ENCODE measurements at places on chromosomes 7 and 10.
A peak's percentile ranks its signal among the peaks of the same experiment; 100 is the strongest.

- peak; percentile 98 for DNase-seq
Observed at GRCh38 chr7:96901822-96902445, 103.4 kb upstream of the DLX6 start.

GRCh38 chr7:159177284-159177953 is 32.8 kb upstream of the VIPR2 start:
- DNase-seq, result no peak

DNA sequence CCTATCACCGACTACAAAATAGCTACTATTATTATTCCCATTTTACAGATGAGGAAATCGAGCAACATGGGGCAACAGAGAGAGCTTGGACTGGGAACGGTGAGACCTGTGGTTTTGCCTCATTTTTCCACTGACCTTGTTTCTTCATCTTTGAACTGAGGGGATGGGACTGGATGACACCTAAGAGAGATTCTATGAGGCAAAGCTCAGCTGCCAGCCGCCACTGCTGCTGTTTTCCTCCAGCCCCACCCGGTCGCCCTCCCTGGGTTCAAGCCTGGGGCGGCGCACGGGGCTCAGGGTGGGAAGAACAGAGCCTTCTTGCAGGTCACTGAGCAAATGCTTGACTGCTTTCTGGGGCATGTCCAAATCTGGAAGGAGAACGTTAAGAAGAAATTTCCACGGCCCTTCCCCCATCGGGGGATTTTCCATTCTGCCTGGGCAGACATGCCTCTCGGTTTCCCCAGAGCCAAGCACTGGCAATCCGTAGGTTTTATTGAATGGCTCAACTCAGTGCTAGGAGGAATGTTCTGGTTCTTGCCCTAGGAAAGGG is 12.3 kb downstream of the DDIT4 start:
- DNase-seq, result no peak

DNA sequence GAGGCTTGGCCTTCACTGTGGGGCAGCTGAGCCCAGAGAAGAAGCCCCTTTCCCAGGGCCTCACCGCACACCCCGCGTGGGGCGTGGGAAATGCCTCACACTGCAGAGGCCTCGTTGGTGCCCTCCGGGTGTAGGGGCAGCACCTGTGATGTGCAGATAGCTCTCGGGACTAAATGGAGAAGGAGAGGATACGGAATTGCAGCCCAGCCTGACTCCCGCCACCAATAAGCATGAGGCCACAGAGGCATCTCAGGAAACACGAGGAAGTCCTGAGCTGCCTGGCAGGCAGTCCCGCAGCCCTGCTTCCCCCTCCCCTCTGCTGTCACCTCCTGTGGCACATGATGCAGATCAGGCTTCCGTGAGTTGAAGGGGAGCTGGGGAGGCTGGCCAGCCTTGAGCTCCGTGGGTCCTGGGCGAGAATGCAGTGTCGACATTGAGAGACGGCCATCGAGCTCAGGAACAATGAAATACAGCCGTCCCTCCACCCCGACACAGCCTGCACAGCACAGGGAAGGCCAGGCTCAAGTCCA is 59.6 kb upstream of the PPP2R2D start:
- DNase-seq, result no peak

- DNase-seq, result no peak
Observed at GRCh38 chr10:65708057-65708456, 1217.8 kb upstream of the LRRTM3 start.

- DNase-seq, result no peak
Observed at GRCh38 chr10:75449382-75450074, 18.1 kb downstream of the LRMDA start.

GRCh38 chr10:91528768-91529167 is 104.1 kb downstream of the PPP1R3C start:
- DNase-seq, result no peak
